ENCODE measurements at places on chromosomes 12 and 14.
A peak's percentile ranks its signal among the peaks of the same experiment; 100 is the strongest.

DNA sequence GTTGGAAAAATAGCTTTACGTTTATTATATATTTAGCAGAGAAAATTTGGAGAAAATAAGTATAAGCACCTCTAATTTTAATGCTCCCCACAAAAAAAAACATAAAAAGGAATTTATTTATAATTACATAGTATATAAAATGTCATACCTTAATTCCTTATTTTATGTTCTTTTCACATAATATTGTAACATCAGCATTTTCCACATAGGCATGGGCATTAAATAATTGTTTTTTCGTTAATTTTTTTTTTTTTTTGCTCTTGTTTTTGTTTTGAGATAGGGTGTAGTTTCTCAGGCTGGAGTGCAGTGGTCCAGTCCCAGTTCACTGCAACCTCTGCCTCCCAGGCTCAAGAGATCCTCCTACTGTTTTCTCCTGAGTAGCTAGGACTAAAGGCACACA is 329.8 kb upstream of the FOXG1 start:
- no peaks in the 10 kb centered on the region for H3K36me3 ChIP-seq
- no peak overlapping the region for H3K4me3 ChIP-seq
- no peaks in the 10 kb centered on the region for H3K27me3 ChIP-seq

DNA sequence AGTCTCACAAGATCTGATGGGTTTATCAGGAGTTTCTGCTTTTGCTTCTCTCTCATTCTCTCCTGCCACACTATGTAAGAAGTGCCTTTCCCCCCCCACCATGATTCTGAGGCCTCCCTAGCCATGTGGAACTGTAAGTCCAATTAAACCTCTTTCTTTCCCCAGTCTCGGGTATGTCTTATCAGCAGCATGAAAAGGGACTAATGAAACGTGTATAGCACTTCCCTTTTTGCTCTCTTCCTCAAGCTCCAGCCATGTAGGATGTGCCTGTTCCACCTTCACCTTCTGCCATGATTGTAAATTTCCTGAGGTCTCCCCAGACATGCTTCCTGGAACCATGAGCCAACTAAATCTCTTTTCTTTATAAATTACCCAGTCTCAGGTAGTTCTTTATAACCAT is 7.0 kb upstream of the CRACR2A start:
- H3K36me3 ChIP-seq = no peaks in the 10 kb centered on the region
- H3K27ac ChIP-seq = no peak overlapping the region
- H3K27me3 ChIP-seq = no peaks in the 10 kb centered on the region
- no peak overlapping the region for H3K4me3 ChIP-seq

DNA sequence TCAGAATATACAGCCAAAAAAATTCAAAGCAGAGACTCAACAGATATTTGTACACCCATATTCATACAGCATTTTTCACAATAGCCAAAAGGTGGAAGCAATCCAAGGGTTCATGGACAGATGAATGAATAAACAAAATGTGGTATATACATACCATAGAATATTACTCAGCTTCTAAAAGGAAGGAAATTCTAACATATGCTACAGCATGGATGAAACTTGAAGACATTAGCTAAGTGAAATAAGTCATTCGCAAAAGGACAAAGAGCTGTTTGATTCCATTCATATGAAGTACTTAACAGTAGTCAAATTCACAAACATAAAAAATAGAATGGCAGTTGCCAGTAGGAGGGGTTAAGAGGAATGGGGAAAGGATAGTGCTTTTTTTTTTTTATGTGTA is 91.8 kb upstream of the ARID2 start:
- no peaks in the 10 kb centered on the region for H3K36me3 ChIP-seq
- H3K4me1 ChIP-seq = no peaks in the 10 kb centered on the region

- H3K27me3 ChIP-seq = peaks cover 4% of the 10 kb centered on the region
- no peak for DNase-seq
- no peak overlapping the region for H3K27ac ChIP-seq
- H3K4me1 ChIP-seq = peaks cover 2% of the 10 kb centered on the region
These were observed 174.3 kb upstream of the PWP1 start for GRCh38 chr12:107511292-107511691.

GRCh38 chr12:28014196-28014595 is 41.7 kb upstream of the PTHLH start:
- H3K27ac ChIP-seq = no peak overlapping the region
- no peak overlapping the region for H3K4me3 ChIP-seq
- no peaks in the 10 kb centered on the region for H3K4me1 ChIP-seq

- no peaks in the 10 kb centered on the region for H3K4me1 ChIP-seq
- no peak overlapping the region for H3K4me3 ChIP-seq
- H3K27me3 ChIP-seq = no peaks in the 10 kb centered on the region
- H3K27ac ChIP-seq = no peak overlapping the region
- no peak for DNase-seq
- H3K36me3 ChIP-seq = no peaks in the 10 kb centered on the region
These were observed 21.5 kb downstream of the RASSF9 start for GRCh38 chr12:85814741-85815140.

DNA sequence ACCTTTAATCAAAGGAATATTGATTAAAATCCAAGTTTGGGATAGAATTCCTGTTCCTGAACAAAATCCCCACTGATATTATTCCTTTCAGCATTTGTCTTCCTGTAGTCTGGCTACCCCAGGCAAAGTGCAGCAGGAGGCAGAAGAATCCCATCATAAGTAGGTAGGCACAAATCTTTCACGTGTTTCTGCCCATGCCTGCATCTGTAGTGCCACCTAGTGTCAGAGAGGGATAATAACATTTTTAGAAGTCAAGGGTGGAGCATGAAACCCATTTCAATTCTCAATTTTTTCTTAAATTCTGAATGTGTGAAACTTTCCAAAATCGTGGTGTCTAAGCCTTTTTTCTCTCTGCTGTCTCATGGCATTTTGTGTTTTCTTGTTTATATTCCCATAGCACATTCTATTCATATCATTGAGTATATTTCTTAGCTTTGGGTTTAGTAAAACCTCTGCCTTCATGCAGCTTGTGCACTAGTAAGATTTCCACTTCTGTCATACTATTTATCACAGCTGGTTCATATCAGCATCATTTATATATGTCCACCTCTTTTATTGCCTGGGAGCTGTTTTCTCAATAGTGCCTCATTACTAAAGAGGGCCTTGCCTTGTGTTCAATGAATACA is 47.8 kb upstream of the RERG start:
- no peaks in the 10 kb centered on the region for H3K4me1 ChIP-seq
- no peaks in the 10 kb centered on the region for H3K27me3 ChIP-seq
- DNase-seq = peak; percentile 24

DNA sequence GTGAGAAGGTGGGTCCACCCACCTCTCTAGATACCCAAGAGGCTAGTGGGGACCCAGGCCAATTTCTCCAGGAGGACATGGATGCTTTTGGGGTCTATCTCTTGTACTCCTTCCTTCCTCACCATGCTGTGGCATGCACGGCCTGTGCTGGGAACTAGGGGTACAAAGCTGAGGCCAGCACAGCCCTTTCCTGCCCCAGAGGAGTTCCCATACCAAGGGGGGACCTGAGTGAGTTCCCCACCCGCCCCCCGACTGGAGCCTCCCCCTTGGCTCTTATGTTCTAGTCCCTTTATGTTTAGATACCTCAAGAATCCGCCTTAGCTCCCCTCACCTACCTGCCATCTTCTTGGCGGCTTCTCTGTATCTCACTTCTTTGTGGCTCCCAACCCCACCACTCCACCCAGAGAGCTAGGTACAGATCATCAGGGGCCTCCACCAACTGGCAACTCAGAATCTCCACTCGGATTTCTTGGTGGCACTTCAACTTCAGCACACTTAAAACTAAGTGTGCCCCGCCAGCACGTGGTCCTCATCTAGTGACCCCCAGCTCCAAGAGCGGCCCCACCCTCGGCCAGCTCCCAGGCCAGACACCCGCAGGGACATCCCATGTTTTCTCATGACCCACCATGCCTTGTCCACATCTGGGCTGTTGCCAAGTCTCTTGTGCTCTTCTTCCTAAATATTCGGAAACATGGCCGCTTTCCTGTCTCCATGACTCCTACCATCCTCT is 115.2 kb upstream of the RTL1 start:
- H3K4me3 ChIP-seq = no peak overlapping the region
- H3K4me1 ChIP-seq = no peaks in the 10 kb centered on the region
- no peak for DNase-seq

GRCh38 chr12:125161712-125162022 is 96.4 kb downstream of the AACS start:
- no peaks in the 10 kb centered on the region for H3K36me3 ChIP-seq
- H3K4me3 ChIP-seq = no peak overlapping the region
- no peak overlapping the region for H3K27ac ChIP-seq
- H3K4me1 ChIP-seq = no peaks in the 10 kb centered on the region
- peaks cover 2% of the 10 kb centered on the region for H3K27me3 ChIP-seq
- DNase-seq = no peak

GRCh38 chr12:51082561-51083125 is 753 bp downstream of the CSRNP2 start:
- peaks cover 2% of the 10 kb centered on the region for H3K36me3 ChIP-seq
- no peaks in the 10 kb centered on the region for H3K27me3 ChIP-seq
- H3K4me1 ChIP-seq = peaks cover 18% of the 10 kb centered on the region
- DNase-seq = no peak

DNA sequence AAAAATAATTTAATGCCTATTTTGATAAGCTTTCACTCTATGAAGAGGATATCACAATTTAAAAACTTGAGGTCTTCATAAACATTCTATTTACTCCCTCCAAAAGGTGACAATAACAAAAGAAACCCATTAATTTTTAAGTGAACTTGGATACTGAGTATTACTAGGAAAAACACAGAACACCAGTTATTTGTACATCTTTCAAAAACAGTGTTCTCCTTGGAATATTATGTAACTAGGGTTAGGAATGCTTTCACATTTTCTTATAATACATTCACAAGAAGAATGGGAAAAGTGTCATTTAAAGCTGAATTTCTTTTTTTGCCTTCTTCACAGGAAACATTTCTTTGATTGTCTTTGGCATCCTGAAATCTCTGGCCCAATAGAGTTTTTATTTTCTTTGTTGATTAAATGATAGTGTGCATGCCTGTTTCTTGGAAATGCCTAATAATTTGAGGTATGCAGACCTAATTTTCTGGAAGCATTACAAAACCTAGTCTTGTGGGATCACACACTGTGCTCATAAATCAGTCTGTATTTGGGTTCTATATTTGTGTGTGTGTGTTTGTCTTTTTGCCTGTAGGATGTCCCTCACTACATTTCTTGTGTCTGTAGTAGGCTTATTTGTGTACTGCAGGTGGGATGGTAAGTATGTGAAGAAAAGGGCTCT is 76.5 kb downstream of the WNK1 start:
- H3K4me3 ChIP-seq = no peak overlapping the region
- no peaks in the 10 kb centered on the region for H3K27me3 ChIP-seq

DNA sequence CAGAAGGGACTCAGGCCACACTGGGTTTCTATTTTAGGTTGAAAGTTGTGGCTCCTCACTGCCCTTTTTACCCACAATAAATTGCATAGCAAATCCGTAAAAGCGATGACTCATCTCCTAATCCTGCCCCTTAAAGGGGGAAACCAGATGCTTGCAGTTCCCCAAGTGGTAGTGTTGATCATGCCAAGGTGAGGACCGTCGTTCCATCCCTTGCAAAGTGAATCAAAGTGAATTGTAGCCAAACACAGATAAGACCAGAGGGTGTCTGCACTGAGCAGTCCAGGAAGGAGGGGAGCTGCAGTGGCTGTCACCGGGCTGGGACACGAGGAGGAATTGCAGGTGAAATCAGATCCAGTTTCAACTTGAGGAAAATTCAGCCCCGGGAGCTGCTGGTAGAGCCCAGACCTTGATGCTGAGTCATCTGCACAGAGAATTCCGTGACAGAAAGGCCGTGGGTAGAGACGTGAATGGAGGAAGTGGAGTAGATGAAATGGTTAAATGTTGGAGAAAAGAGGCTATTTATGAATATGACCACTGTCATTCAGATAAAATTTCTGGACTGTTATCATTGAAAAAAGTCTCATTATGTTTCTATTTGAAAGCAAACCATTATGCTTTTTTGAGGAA is 44.2 kb upstream of the MMP17 start:
- no peak overlapping the region for H3K4me3 ChIP-seq
- H3K27me3 ChIP-seq = no peaks in the 10 kb centered on the region
- peaks cover 28% of the 10 kb centered on the region for H3K36me3 ChIP-seq
- DNase-seq = no peak

DNA sequence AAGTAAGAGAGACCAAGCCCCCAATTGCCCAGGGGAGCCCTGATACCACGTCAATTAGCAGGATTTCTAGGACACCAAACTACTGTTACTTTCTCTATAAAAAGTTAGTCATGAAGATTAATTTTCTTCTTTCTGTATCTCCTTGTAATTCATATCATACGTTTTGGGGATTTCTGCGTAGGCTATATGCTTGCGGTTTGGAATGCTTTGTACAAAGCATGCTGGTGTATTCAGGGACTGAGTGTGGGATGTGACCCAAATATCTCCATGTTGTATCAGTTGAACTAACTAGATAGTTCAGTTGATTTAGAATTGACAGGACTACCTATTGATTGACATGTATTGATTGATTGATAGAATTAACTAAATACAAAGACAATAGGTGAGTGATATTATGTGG is 7.7 kb downstream of the GPR33 start:
- H3K27ac ChIP-seq = no peak overlapping the region
- DNase-seq = no peak
- H3K27me3 ChIP-seq = peaks cover 5% of the 10 kb centered on the region
- no peaks in the 10 kb centered on the region for H3K36me3 ChIP-seq
- H3K4me3 ChIP-seq = no peak overlapping the region

DNA sequence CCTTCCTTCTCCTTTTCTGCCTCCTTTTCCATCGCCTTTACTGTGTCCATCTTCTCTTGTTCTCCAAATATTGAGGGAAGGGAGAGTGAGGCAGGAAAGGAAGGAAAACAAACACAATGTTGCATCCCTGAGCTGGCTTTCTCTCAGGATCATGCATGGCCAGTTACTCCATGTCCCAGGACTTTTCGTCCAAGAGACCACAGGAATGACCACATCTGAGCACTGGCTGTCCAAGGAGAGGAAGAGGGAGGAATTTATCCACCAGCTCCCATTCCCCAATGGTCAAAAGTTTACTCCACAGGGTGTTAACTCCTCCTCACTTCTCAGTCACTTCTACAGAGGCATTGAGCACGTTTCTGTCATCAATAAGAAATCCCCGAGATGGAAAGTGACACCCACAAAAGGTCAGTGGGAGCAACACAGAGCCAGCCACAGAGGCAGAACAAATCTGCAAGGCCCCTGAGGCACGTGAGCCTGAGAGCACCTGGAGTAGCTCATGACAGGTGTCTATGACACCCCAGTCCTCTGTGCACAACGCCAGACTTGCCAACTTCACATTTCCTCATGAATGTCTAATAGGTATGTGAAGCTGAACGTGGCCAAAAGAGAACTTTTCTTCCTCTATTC is 177.3 kb upstream of the NUDT4 start:
- H3K27ac ChIP-seq = no peak overlapping the region
- H3K27me3 ChIP-seq = no peaks in the 10 kb centered on the region
- no peak for DNase-seq
- no peaks in the 10 kb centered on the region for H3K4me1 ChIP-seq

DNA sequence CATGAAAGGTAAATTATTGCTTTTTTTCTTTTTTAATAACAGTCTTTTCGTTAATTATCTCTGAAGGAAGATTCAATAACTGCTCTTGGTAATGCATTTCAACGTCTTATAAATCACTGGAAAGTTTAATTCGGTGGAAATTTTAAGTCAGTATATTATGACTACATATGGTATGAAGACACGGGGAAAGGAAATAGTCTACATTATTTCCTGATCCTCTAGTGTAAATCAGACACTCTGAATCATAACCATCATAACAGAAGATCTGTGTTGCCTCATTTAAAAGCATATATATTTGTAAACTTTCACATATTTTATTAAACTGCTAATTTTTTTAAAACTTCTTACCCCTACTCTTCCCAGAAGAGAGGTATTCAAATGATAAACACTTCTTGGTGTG is 53.7 kb downstream of the EFCAB11 start:
- DNase-seq = no peak
- no peaks in the 10 kb centered on the region for H3K27me3 ChIP-seq
- no peak overlapping the region for H3K27ac ChIP-seq
- H3K4me1 ChIP-seq = peaks cover 6% of the 10 kb centered on the region
- H3K4me3 ChIP-seq = no peak overlapping the region
- H3K36me3 ChIP-seq = no peaks in the 10 kb centered on the region

Measured in T-cell (primary cell).